ENCODE measurements at places on chromosomes 5 and 9.

GRCh38 chr5:14439087-14439871 lies 142.3 kb upstream of the OTULINL start:
- no peak for DNase-seq

GRCh38 chr9:125126019-125126746 lies 17.1 kb downstream of the SCAI start:
- DNase-seq, result peak; percentile 84

DNA sequence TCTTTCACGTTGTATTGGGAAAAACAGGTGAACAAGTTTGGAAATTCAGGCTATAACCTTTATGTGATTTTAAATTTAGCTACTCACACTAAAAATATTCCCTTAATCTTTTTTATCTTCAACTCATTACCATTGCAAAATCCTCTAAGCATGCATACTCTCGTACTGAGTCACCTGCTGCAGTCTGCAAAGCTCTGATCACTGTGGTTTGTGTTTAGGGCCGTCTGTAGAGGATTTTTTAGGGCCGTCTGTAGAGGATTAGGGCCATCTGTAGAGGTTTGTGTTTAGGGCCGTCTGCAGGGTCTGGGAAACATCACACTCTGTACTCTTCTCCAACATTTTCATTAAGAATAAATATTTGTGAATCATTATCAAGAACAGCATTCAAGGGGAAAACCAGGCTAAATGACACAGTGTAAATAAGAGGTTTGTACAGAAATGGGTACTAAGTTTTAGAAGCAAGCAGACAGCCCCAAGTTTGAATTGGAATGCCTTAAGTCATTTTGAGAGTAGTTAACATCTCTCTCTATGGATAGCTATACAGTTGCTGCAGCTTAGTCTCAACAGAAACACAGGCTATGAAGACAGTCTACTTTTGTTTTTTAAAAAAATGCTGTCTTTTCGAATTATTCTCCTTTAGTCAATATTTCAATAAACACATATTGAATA lies 155.0 kb upstream of the TSLP start:
- DNase-seq, result no peak

GRCh38 chr5:172875505-172876279 lies 41.6 kb downstream of the ERGIC1 start:
- no peak for DNase-seq

GRCh38 chr9:128393145-128393775 lies 22.1 kb downstream of the URM1 start:
- DNase-seq, result no peak

DNA sequence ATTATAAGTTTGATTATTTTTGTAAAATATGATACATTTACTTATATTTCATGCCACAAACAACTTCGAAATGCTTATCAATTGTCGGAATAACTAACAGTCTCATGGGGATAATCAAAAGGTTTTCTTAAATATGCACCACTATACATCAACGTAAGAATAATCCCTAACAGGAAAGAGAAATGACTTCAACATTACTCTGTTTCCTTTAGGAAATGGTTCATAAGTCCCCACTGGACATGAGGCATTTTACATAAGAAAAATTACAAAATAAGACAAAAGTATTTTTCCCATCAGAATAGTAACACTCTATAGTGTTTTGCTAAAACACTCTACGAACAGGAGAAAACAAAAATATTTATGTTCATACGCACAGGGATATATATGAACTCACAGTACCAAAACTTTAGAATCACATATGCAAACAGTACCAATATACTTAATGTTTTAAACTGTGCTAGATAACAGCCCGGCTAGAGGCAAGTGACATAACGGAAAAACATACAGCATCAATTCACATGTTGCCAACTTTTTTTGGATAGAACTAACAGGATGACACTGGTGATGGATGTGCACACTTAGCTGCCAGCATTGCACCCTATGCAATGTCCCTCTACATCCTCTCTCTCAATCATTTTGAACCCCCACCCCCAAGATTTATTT lies 120.5 kb downstream of the NFIB start:
- no peak for DNase-seq

DNA sequence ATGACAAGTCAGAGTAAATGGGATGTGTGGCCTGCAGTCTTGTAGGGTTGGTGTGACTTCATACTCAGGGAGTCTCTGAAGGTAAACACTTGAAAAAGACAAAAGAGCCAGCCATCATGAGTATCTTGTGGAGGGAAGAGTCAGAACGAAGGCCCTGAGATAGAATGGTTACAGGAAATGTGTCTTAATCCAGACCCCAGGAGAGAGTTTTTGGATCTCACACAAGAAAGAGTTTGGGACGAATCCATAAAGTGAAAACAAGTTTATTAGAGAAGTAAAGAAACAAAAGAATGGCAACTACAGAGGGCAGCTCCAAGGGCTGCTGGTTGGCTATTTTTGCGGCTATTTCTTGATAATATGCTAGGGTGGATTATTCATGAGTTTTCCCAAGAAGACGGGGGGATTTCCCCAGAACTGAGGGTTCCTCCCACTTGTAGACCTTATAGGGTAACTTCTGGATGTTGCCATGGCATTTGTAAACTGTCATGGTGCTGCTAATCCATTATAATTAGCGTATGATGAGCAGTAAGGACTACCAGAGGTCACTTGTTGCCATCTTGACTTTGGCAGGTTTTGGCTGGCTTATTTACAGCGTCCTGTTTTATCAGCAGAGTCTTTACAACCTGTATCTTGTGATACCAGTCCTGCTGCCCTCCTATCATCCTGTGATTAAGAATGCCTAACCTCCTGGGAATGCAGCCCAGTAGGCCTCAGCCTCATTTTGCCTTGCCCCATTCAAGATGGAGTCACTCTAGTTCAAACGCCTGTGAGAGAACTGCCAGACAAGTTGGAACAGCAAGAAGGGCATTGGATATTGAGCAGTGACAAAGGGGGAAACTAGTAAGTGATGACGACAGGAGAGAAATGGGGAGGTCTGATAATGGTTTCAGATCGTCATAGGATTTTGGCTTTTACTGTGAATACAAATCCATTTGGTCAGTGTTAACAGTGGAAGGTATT lies 34.0 kb downstream of the MTRR start:
- DNase-seq, result no peak

DNA sequence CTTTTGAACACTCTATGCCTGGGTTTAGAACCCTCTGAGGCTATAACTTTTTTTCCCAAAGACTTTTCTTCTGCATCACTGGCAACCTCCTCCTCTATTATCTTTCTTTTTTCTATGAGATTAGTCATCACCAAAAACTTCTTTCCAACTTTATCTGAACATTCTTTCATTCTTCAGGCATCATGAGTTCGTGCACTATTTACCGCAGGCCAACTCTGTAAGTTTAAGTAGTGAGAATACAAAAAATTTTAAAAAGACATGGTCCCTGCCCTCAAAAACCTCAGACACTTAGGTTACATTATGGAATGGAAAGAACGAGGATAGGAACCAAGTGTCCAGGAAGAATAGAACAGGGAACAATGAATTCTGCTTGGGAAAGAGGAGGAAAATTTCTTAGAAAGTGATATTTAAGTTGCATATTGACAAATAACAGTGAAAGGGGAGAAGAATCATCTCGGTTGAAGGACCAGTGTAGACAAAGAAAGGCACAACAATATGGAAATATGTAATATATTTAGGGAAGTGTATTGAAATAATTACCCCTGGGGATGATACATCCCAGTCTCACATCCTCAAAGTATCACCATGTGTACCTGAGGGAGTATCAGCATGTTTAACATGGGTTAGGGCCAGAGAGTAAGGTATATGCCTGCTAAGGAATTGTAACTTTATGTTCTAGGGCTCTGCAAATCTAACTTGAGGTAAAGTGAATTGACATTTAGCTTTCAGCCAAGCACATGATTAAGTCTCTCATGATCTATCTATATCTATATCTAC lies 196.5 kb upstream of the NREP start:
- DNase-seq, result no peak

DNA sequence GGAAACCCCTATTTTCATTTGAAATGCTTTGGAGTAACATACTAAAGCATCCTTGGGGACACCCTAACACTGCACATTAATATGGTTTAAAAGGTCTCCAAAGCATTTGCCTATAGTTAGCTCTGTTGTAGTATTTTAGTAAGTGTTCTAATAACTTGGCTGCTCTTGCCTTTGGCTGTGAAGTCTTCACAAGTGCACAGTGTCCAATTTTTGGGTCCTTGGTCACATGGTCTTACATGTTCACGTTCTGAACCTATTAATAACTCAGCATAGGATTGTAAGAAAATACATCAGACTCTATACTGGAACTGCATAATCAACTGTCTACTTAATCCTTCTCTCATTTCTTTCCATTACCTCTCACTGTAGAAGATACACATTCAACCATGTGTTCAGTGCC lies 17.4 kb downstream of the ADAMTS19 start:
- no peak for DNase-seq

- no peak for DNase-seq
These were observed 657 bp upstream of the PCDH12 start for GRCh38 chr5:141958546-141959172.

- peak; percentile 45 for DNase-seq
These were observed 47.8 kb downstream of the ANXA2R start for GRCh38 chr5:42992088-42992879.

GRCh38 chr9:129250786-129251185 lies 72.7 kb upstream of the IER5L start:
- no peak for DNase-seq

GRCh38 chr5:57780306-57780960 lies 297.8 kb upstream of the ACTBL2 start:
- DNase-seq, result no peak

GRCh38 chr9:6758248-6758497 lies 400 bp downstream of the KDM4C start:
- DNase-seq, result no peak
